NCI-H460 (cell line): ENCODE measurements at places on chromosomes 16 and 17.

DNA sequence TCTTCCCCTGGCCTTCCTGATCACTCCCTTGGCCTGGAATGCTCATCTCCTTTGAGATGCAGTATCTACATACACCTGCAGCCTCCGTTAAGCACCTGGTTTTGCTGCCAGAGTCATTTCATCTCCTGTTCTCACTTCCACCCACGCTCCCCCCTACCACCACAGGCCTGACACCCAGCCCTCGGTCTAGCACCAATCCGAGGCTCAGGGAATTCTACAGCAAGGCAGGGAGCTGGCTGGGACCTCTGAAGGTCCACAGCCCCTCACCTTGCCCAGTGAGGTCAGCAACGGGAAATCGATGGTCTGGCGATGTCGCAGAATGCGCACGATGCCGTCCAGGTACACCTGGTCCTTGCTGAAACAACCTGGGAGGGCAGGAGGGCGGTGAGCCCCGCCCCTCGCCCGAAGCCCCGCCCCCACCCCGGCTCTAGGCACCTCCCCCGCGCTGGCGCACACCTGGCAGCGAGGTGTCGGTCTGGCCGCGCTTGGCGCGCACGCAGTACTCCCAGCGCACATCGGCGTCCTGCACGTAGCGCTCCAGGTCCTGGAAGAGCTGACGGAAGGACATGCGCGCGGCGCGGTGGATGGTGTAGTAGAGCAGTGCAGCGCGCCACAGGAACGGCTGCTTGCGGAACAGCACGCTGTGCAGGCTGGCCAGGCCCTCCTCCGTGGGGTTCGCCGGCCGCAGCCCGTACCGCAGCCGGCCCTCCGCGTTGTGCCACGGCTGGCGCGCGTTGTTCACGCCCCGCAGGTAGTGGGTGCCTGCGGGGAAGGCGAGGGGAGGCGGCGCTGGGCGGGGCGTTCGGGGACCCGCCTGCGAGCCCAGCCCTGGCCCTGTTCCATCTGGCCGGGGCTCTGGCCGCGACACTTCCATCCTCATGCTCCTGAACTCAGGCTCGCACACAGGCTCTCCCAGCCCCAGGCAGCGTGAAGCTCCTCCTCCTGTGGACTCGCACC is 5.7 kb downstream of the MATCAP1 start:
- DNase-seq = no peak

- peak; percentile 27 for DNase-seq
Measured at GRCh38 chr17:48259694-48260291, 152.2 kb downstream of the SNX11 start.

GRCh38 chr17:39634384-39634871 is 2.5 kb upstream of the STARD3 start:
- DNase-seq = peak; percentile 47

- DNase-seq = peak; percentile 29
Measured at GRCh38 chr17:39069114-39069756, 82.2 kb downstream of the PLXDC1 start.

- DNase-seq = no peak
Measured at GRCh38 chr17:34570506-34570905, 8.9 kb upstream of the TMEM132E start.

- peak; percentile 44 for DNase-seq
Measured at GRCh38 chr16:10895053-10895946, 18.3 kb downstream of the CIITA start.

GRCh38 chr17:40720899-40721298 is 17.3 kb upstream of the KRT24 start:
- DNase-seq = no peak

DNA sequence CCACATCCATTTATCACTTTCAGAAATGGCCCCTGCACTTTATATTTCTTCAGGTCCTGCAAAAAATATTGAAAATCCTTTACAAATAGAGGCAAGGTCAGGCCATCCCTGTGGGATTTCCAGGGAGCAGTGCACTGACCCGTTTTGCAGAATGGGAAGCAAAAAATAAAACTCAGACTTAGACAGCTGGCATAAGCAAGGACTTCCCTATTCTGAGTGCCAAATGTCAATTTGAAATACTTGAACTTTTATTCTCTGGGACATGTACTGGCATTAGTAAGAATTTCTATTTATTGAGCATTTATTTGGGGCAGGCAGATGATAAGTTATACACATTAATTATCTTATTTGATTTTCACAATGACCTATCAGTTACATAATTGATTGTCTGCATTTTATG is 32.4 kb downstream of the PRKCB start:
- DNase-seq = no peak

DNA sequence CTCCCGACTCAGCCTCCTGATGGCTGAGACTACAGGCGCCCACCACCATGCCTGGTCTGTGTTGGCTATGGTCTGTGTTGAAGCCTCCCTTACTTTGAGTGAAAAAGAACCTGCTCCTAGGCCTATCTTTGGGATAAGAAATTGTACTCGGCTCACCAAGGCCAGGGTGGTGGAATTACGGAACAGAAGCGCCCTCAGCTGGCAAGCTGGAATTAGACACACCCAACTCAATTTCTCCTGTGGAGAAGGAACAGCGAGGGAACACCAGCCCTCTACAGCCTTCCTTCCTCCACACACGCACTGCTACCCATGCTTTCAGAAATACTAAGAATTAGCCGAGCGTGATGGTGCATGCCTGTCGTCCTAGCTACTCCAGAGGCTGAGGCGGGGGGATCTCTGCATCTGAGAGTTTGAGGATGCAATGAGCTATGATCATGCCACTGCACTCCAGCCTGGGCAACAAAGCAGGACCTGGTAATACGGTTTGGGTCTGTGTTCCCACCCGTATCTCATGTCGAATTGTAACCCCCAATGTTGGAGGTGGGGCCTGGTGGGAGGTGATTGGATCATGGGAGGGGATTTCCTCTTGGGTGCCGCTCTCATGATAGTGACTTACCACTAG is 40.1 kb upstream of the RBBP6 start:
- peak; percentile 40 for DNase-seq
